Bronchus fibroblast of lung (primary cell): ENCODE measurements at places on chromosomes 2 and 18. TPM values are rescaled to one million over a fixed set of nuclear protein-coding genes. Genes with fewer than 3 reads are reported as not detected.

PNKD gene
- total RNA-seq = 64.2 and 67.2 TPM in 2 replicates

TUBB8B gene
- total RNA-seq = not detected in 2 replicates

UGT1A10 gene
- total RNA-seq = not detected in 2 replicates

KANSL3 gene
- total RNA-seq = 20.2 and 20.7 TPM in 2 replicates

TMEM169 gene
- 0.45 and 1.0 TPM in 2 replicates for total RNA-seq

DUSP19 gene
- total RNA-seq = 1.2 and 1.5 TPM in 2 replicates

MEP1B gene
- total RNA-seq = not detected in 2 replicates

ZNF385B gene
- total RNA-seq = not detected in 2 replicates

VIL1 gene
- total RNA-seq = not detected in 2 replicates
